ENCODE measurements at places on chromosomes 11 and 22.

DNA sequence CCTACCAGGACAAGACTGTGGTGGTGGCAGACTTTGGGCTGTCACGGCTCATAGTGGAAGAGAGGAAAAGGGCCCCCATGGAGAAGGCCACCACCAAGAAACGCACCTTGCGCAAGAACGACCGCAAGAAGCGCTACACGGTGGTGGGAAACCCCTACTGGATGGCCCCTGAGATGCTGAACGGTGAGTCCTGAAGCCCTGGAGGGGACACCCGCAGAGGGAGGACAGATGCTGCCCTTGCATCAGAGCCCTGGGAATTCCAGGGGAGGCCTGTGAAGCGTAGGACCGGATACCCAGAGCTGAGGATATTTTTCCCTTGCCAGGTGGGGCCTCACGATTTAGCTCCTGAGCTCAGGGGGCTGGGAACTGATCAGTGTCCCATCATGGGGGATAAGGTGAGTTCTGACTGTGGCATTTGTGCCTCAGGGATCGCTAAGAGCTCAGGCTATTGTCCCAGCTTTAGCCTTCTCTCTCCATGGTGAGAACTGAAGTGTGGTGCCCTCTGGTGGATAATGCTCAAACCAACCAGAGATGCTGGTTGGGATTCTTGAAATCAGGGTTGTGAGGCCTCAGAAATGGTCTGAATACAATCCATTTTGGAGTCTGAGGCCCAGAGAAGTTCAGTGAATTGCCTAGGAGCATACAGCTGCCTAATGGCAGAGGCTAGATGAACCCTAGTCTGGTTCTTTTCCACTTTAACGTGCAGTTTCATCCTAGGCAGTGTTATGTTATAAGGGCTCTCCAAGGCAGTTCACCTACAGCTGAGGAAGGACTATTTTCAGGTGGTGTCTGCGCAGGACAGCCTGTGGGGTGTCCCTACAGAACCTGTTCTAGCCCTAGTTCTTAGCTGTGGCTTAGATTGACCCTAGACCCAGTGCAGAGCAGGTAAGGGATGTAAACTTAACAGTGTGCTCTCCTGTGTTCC, 19.5 kb downstream of the PIK3IP1 start:
- DNase-seq, result peak; percentile 61

GRCh38 chr11:69539416-69540117, 58.1 kb downstream of the LINC01488 start:
- DNase-seq, result peak; percentile 21

DNA sequence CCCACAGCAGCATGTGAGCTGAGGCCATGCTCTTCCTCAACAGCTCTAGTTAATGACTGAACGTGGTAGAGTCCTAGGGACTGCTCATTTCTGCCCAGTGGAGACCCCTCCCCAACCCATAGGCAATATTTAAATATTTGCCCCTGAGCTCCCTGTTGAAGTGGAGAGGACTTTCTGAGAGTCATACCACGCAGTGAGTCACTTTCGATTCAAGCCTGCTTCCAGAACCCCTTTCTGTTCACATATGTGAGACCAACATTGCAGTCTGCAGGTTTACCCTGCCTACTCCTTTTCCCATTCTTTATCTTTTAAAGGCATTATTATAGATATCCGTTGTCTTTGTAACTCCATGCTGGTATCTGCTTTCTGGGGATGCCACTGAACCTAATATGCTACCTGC, 946.3 kb downstream of the JRKL start:
- no peak for DNase-seq

GRCh38 chr22:35334004-35334403, 34.3 kb downstream of the TOM1 start:
- no peak for DNase-seq

DNA sequence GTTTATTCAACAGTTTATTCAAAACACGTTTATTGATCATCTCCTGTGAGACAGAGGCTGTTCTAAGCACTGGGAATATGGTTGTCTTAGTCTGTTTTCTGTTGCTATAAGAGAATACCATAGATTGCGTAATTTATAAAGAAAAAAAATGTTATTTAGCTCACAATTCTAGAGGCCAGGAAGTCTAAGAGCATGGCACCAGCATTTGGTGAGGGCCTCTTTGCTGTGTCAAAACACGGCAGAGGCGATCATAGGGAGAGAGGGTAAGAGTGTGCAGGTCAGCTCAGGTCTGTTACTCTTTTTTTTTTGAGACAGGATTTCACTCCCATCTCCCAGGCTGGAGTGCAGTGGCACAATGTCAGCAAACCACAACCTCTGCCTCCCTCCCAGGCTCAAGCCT, 5.2 kb upstream of the IL17RA start:
- DNase-seq, result no peak

- peak; percentile 62 for DNase-seq
Measured at GRCh38 chr11:123308077-123308476, 113.0 kb upstream of the CLMP start.

GRCh38 chr11:66274219-66274618, 3.8 kb upstream of the CNIH2 start:
- DNase-seq, result no peak

DNA sequence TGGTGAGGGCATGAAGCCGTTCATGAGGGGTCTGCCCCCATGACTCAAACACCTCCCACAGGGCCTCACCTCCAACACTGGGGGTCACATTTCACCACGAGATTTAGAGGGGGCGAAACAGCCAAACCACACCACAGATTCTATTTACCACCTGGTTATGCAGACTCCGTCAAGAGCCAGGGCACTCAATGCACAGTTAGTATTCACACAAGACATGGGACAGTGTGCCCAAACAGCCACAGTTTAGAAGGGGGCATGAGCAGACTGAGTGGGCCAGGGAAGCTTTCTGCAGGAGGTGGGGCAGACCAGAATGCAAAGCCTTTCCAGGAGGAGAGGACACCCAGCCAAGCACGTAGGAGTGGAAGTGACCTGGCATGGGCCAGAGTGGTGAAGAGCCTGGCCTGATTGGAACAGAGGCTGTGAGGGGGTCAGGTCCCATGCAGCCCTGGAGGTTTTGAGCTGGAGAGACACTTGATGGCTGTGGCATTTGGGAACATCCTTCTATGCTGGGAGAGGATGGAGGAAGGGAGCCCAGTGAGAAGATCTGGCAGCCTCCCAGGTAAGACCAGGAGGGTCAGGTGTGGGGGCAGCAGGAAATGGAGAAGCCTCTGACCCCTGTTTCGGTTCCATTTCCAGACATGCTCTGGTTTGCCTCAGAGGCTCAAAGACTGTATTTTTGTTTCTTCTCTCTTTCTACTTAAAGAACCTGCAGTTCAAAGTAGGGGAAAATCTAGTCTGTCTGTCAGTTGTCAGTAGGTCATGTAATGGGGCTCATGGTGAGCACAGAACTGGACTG, 199.1 kb upstream of the NCAM1 start:
- DNase-seq, result no peak

DNA sequence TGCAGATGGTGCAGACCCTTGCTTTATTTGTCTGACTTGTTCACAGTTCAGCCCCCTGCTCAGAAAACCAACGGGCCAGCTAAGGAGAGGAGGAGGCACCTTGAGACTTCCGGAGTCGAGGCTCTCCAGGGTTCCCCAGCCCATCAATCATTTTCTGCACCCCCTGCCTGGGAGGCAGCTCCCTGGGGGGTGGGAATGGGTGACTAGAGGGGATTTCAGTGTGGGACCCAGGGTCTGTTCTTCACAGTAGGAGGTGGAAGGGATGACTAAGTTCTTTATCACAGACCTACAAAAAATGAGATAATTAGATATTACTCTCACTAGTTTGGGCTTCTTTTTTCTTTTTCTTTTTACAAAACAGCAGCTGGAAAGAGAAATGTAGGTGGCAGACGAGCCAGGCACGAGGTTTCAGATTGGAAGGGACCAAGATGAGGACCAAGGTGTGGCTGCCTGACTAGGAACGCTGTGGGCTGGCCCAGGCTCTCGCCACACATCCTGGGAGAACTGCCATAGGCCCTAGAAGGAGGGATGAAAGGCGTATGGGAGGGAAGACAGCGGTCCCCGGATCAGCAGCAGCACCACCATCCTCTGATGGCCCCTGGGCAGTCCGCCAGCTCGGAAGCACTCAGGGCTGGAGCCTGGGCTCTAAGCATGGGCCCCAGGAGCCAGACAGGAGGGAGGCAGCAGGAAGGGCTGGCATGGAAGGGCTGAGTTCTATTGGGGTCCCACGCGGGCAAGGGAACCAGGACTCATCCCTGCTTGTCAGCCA, 14.2 kb downstream of the TXN2 start:
- no peak for DNase-seq

GRCh38 chr22:36884349-36885158, 23.7 kb downstream of the NCF4 start:
- DNase-seq, result no peak

- peak; percentile 8 for DNase-seq
Measured at GRCh38 chr11:103608566-103608965, 427.9 kb upstream of the DDI1 start.

- no peak for DNase-seq
Measured at GRCh38 chr11:106625566-106625965, 392.7 kb downstream of the GUCY1A2 start.

DNA sequence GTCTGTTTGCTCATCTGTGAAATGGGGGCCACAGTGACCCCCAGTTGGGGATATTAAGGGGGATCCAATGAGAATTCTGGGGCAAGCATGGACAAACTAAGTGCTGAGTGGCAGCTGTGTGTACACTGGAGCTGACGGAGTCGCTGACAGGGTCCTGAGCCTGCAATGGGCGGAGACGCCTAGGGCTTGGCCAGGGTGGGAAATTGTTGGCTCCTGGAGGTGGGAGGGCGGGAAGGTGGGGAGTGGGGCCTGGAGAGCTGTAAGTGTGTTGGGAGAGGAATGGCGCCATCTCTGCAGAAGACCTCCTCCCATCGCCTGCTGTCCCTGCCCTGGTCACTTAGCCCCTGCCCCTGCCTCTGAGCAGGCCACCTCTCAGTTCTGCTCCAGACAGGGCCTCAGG, 7.3 kb downstream of the CACNA1I start:
- DNase-seq, result no peak

GRCh38 chr11:45527898-45528297, 137.5 kb downstream of the CHST1 start:
- DNase-seq, result no peak

DNA sequence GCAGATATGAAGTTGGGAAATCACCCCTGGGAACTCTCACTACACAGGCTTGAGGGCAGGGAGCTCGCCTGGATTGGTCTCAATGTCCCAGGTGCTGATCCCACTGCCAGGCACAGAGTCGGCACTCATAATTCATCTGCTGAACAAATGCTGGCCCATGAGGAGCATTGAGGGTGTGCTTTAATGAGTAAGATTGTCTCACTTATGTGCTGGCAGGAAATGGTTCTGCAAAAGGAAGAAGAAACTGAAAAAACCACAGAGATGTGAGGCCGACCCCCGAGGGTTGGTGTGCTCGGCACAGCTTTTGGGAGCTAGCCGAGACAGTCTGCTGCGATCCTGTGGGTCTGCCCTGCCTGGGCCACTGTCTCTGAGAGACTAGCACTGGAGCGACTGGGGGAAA, 9.4 kb downstream of the PLAAT2 start:
- no peak for DNase-seq

- no peak for DNase-seq
Measured at GRCh38 chr11:57496109-57496820, 19.2 kb downstream of the SLC43A1 start.

- no peak for DNase-seq
Measured at GRCh38 chr11:117097389-117098268, 599 bp downstream of the SIK3 start.

DNA sequence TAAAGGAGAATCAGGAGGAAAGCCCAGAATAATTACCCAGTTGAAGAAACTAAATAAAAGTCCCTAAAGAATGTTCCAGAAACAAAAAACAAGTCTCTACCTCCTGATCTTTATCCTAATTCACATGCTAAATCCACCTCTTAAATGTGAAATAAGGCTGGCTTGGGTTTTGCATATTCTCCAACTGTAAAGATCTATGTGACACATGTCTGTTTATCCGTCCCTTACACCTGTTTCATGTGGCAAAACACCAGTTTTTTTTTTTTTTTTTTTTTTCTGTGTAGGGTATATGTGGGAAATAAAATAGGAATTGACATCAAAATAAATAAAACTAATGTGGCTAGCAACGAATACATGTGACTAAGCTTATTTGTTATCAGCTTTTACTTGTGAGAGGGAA, 70.5 kb downstream of the NARS2 start:
- no peak for DNase-seq

DNA sequence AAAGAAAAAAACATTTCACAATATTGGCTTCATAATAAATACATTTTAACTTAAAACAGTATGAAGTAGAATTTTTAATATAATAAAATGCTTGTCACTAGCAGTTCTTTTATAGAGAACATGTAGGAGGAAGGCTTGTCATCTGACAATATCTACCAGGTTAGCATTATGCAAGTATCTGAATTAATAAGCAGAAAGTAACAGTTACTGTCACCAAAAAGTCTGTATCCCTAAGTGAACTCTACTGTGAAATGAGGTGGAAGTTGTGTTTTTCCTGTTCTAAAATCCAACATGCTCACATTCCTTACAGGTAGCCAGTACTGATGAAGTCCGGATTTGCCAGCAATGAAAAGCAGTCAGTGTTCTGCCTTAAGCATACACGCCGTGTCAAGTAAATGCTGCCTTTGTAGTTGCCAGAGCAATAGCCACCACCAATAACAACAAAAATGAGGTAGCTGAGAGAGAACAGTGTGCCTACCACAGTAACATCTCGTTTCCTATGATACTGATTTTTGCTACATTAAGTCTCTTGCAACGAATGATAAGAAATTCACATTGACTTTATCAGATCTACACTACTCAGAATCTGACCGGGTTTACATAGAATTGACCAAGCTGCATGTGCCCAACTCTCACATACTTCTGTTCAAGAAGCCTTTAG, 95.5 kb downstream of the SIK3 start:
- no peak for DNase-seq

GRCh38 chr22:33389936-33390335, 331.8 kb upstream of the SYN3 start:
- DNase-seq, result no peak

DNA sequence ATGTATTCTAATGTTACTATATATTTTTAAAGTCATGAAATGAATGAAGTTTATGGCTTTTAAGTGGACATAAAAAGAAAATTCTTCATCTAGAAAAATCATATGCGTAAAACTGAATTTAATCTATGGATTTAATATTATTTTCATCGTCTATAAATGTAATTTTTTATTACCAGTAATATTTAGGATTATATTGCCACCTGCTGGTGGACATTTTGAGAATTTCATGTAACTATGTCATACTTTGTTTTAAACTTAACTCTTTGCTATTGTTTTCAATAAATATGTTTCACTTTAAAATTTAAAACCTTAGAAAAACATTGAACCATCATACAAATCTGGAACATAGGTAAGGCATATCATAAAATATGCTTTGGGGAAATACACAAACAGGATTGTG, 66.5 kb upstream of the CEP126 start:
- no peak for DNase-seq

- DNase-seq, result no peak
Measured at GRCh38 chr22:22421392-22421791, 87.2 kb downstream of the ZNF280B start.

- no peak for DNase-seq
Measured at GRCh38 chr22:40593460-40594273, 42.9 kb downstream of the MRTFA start.

- DNase-seq, result no peak
Measured at GRCh38 chr11:43267856-43268580, 43.8 kb upstream of the API5 start.
